ENCODE measurements at places on chromosomes 4 and X.

DNA sequence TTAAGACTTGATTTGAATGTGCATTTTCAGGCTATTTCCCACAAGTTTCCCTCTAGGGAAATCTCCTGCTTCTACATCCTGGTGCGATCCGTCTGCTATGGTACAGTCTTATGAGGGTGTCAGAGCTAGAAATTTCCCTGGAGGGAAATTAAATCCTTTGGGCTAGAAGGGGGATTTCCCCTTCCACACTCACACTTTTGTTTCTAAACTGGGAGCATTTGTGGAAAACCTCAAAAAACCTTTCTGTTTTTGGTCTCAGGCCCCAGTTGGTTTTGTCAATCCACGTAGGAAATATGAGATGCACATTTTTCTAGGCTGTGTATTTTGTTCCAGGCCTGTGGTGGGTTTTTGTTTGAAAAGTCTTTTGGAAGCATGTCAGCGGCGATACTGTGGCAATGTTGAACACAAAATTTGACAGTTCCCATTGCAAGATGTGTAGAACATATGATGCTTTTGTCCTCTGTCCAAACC is 17.8 kb downstream of the HMGB3 start:
- DNase-seq: no peak

- peak; percentile 23 for DNase-seq
These were observed 16.0 kb upstream of the MID1 start for GRCh38 chrX:10636337-10636736.

DNA sequence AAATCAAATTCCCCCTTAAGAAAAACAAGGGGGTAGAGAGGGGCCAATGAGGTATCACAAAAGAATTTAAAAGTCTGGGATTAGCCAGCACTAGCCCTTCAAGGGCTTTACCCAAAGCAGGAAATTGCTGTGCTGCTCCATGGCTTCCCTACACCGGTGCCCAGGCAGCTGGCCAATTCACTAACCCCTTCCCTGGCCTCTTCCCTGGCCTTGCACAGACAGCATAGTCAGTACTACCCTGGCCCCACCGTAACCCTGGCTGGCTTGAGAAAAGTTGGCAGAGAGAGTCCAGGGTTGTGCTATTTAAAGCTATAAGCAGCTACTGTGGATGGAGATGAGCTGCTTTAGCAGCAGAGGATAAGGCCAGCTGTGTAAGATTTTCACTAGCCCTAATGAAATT is 43.1 kb downstream of the ADAMTS3 start:
- DNase-seq: peak; percentile 28

DNA sequence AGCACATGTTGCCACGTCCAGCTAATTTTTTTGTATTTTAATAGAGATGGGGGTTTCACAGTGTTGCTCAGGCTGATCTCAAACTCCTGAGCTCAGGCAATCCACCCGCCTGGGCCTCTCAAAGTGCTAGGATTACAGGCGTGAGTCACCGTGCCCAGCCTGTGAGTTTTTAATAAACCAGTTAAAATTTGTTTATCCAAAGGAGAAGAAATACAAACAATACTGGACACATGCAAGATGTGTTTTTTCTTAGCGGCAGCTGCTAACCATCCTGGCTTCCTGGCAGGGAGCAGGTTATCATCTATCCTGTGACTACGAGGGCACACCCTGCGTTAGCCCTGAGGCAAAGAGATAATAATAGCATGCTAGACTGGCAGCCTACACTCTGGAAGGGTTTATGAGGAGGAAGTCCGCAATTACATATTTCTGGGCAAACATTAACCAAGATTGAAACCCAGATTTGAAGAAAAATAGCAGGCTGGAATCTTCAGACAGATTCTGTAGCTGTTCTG is 191.4 kb downstream of the SPRY1 start:
- DNase-seq: peak; percentile 64

DNA sequence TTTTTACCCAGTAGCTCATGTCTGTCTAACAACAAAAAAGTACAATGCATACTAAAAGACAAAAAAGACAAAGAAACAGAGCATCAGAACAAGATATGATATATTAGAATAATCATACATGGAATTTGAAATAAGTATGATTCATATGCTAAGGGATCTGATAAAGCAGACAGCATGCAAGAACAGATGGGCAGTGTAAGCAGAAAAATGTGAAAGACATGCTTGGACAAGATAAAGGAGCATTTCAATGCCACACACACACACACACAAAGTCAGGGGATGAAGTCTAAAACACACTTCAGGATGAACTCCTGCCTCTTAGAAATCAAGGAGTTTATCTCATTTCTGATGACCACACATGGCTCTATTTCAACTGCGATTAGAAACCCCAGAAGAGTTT is 649.6 kb upstream of the NDST4 start:
- DNase-seq: no peak

GRCh38 chr4:141340458-141340857 is 119.8 kb downstream of the ZNF330 start:
- no peak for DNase-seq

DNA sequence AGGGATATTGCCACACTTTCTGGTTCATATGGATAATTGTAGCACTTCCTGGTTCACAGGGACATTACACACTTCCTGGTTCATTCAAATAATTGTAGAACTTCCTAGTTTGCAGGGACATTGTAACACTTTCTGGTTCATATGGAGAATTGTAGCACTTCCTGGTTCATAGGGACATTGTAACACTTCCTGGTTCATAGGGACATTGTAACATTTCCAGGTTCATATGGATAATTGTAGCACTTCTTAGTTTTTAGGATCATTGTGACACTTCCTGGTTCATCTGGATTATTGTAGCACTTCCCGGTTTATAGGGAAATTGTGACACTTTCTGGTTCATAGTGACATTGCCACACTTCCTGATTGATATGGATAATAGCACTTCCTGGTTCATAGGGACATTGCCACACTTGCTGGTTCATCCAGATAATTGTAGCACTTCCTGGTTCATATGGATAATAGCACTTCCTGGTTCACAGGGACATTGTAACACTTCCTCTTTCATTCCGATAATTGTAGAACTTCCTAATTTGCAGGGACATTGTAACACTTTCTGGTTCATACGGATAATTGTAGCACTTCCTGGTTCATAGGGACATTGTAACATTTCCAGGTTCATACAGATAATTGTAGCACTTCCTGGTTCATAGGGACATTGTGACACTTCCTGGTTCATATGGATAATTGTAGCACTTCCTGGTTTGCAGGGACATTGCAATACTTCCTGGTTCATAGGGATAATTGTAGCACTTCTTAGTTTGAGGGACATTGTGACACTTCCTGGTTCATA is 59.2 kb upstream of the CD99 start:
- no peak for DNase-seq

GRCh38 chr4:70183168-70183939 is 12.2 kb upstream of the ODAM start:
- DNase-seq: no peak

DNA sequence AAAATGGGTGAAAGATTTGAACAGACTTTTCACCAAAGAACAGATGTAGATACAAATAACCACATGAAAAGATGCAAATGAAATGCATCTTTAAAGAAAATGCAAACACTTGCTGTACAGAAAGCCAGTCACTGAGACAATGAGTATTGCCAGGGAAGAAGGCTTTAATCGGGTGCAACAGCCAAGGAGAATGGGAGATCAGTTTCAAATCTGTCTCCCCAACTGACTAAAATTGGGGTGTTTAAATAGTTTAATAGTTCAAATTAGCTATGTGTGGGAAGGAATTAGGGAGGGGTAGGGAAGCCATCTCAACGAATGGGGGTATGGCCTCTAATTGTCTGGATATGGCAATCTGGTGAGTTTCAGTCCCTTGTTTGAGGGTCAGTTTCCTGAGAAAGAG is 295.4 kb downstream of the PTTG2 start:
- no peak for DNase-seq

DNA sequence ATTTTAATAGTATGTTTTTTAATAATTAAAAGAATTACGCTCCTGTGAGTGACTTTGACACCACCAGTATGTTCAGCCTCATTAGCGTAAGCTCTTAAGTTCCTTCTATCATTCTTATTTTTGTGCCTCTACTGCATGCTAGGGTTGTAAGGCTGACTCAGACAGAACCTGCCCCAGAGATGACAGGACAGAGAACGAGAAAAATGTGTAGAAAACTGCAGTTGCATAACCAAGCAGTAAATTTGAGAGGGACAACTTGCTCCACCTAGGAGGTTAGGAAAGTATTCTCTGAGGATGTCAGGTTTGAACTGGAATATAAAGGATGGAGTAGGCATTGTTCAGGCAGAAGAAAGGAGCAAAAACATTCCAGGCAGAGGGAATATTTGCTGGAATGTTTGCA is 98.7 kb downstream of the NFKB1 start:
- no peak for DNase-seq

DNA sequence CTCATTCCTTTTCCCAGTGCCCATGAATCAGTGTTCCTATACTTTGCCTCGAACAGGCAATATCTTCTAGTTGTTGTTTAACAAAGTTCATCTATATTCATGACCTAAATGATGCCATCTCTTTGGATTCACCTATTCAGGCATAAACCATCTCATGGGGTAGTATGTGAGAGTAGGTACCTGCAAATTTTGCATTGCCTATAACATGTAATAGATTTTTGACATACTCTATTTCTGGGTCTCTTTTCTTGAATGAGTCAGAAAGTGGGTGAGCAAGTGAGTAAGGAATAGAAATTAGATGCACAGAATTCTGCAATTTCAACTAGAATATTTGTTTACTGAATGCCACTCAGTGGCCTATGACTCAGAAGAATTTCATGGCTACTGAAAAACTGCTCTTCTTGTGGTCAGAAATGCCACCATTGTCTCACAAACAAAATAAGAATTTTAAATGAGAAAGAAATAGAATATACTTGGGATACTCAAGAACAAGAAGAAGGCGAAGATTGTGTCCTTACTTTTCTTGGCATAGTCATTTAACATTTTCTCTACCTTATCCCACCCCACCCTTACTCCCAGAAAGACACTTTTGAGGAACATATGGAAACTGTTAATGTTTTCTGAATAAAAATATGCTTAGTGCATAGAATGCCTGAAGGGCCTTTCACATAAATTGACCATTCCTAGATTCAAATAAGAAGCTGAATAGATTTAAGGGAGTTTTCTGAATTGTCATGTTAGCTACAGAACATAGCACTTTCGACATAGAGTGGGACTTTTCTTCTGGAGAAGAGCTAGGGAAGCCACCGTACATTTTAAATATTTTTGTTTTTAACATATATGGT is 86.8 kb downstream of the HHIP start:
- DNase-seq: no peak

DNA sequence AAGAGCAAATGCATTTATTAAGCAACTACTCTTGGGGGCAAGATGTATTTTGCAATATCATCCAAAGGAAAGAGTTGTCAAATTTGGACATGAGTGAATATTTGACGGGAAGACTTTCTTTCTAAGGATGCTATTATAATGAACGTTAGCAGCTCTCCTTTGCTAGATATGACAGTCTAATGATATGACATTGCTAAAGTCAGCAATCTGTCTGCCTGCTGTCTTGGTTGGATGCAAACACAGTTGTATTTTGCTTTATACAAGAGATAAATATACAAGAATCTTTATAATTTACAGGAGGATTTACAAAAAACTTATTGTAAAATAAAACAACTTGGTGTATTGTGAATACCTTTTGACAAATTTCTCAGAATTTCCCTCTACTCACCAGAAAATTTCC is 37.5 kb downstream of the MAGEC1 start:
- DNase-seq: no peak

GRCh38 chr4:96974295-96974694 is 1134.4 kb downstream of the PDHA2 start:
- DNase-seq: no peak

DNA sequence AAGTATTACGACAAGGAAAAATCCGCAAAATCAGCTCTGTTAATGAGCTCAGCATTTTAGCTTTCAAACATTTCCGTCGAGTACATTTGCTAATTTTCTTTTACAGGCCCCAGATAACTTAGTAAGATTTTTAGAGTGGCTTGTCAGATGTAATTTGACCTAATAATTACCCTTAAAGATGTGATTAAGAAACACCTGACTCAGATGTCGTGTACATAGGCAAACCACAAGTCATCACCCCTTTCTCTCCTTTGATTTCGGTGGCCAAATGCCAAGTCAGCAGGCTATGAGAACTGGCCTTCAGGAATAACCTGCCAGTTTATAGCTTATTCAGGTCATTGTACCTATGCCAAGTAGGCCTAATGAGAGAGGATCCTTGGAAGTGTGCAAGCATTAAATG is 369.6 kb downstream of the PCDH7 start:
- no peak for DNase-seq

DNA sequence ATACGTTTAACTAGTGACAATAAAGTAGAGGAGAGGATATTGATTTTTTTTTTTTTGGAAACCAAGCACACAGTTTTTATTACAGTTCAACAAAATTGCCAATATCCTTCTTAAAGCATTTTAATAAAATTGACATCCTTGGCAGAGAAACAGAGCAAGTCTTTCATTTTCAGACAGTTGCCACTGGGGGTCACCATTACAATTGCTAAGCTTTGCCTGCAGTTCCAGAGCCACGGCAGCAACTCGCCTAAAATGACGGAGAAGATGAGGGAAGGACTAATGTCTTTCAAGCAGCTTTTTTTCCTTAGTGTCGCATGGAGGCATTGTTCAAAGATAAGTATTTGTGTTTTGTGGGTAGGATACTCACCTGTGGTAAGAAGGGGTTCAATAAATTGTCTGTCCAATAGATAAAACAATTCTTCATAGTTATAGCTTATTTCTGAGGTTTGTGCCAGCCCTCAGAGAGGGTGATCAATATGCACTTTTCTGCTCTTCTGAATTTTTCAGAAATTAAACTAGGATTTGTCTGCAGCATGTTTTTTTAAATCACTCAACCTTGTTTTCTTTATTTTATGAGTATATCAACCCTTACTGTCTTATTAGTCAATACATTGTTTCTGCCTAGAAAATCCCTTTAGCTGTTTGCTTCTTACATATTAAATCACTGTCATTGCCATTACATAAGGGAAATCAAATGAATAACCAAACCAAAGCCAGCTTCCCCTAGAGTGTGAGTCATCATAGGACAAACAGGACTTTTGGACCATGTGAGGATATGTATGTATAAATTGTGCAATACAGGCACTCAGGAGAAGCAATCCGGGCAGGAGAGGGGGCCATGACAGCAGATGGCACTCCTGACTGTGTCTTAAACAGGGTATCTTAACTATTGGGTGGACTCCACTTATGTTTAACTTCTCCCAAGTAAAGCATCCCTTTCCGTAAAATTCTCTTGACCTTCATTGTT is 508.1 kb upstream of the ARX start:
- DNase-seq: no peak

DNA sequence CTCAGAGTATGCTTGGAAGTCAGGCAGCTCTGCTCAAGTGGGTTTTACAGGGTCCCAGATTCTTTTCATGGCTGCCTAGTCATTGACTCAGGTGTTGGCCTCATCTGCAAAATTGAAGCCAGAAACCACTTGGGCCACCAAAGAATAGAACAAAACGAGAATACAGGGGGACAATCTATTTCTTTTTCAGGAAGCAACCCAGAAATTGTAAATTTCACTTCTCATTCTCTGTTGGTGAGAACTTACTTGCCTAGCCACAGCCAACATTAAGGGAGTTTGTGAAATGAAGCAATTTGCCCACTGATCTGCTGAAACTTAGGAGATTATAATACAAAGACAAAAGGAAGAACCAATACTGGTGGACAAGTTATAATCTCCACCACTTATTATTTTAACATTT is 8.6 kb upstream of the TKTL2 start:
- no peak for DNase-seq

- DNase-seq: no peak
These were observed 22.7 kb downstream of the WDR19 start for GRCh38 chr4:39205000-39205399.

All from tibial artery (tissue), 4 donors.